RPMI8226 (cell line): ENCODE measurements at places on chromosomes 1 and 21.

DNA sequence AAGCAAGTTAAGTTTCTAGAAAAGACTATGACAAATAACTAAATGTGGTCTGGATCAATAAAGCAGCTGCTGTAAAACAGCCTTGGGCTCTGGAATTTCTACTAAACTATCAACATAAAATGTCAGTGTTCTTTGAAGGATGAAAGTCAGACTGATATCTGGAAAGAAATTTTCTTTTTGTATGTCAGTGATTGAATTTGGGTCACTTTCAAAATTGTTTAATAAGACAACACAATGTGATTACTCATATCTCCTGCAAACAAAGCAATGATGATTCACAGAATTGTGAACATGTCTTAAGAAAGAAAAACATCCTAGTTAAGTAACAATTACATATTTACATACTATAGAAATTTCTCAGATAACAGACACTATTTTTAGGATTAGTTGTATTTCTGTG, 826.4 kb downstream of the PLA2G4A start:
- no peak for DNase-seq

DNA sequence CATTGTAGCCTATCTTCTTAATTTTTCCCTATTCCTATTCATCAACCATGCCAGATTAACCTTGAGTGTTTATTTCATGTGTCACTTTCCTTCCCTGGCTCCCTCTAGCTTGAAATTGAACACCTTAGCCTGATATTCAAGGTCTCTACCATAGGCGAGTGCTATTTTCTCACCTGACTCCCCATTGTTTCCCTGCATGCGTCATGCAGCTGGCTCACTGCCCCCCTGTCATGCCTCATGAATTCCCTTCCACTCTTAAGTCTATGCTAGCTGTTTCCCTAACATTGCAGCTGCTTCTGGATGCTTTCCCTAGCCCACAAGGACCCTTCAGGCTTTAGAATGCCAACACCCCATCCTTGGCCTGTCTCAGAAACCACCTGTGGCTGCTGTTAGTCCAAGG, 56.7 kb upstream of the CD1D start:
- DNase-seq = no peak

GRCh38 chr1:244209955-244210354, 158.9 kb downstream of the ZBTB18 start:
- no peak for DNase-seq

DNA sequence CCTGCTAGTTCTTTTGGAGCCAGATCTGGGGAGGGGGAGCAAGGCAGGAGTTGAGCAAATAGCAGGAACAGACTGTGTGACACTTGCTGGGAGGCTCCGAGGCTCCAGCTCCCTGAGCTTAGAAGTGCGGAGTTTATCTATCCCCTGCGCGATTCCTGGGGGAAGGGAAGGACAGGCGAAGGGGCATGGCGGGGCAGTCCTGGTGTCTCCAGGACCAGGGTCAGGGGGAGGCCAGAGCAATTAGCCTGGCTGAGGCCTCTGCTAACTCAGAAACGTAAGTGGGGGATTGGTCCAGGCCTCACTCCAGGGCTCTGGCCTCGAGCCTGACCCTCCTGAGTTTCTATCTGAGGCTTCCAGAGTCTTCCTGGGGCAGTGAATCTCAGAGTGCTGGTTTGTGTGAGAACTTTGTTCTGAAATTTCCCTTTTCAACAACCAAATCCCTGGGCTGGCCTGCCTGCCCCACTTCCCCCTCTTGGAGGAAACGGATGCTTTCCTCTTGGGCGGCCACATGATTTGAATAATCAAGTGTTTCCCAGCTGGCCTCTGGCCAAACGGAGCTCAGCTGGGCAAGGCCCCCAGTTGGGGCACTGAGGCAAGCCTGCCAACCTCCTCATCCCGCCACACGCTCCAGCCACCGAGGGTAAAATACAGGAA, 15.6 kb downstream of the ALPL start:
- DNase-seq = no peak

DNA sequence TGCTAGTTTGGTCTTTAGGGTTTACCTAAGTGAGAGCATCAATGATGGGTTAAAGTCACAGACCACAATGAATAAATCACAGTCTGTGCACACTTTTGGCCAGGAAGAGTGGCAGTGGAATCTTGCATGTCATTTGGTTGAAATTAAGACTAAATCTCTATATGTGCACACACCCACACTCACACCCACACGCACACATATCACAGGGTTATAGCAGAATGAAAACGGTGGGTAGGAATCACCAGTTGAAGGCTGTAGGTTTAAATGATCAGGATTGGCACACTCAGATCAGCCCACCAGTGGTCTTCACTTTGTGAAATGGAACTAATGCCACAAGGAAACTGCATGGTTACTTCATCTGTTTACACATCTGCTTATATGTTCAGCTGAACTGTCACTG, 97.6 kb upstream of the ADAR start:
- no peak for DNase-seq

DNA sequence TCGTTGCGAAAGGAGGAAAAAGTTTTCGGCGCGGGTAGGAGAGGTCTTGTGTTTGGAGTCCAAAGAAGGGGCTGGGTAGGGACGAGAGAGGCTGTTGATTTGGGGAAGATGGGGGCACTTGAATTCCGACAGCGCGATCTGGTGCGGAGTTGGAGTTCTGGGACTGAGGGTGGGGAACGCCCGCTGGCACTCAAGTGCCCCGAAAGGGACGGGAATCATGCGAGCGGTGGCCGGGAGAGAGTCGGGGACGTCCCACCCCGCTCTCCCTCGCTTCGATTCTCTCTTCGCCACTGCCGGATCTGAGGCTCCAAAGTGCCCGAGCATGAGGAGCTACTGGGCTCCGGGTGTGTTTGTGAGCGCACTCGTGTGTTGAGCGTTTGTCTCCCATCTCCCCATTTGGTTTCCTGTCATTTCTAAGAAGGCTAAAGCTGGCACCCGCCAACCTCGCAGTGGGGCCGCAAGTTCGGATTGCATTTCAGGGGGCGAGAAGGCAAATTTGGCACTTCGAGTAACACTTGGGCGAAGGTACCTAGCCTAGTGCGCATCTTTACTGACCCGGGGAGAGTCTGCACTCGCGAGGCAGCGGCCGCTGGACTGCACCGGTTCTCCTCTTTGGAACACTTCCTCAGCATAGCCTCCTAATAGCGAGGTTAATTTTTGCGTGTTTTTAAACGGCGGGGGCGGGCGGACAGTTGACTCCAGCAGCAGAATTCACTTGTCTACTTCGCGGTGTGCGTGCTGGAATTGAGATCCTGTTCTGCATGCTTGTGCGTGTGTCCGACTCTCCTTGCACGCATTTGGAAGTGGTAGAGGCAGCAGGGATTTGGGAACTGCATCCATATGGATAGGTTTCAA, 1.2 kb downstream of the CHRM3 start:
- DNase-seq = peak; percentile 62

GRCh38 chr1:10530281-10530740, 55.6 kb downstream of the PEX14 start:
- DNase-seq = no peak

DNA sequence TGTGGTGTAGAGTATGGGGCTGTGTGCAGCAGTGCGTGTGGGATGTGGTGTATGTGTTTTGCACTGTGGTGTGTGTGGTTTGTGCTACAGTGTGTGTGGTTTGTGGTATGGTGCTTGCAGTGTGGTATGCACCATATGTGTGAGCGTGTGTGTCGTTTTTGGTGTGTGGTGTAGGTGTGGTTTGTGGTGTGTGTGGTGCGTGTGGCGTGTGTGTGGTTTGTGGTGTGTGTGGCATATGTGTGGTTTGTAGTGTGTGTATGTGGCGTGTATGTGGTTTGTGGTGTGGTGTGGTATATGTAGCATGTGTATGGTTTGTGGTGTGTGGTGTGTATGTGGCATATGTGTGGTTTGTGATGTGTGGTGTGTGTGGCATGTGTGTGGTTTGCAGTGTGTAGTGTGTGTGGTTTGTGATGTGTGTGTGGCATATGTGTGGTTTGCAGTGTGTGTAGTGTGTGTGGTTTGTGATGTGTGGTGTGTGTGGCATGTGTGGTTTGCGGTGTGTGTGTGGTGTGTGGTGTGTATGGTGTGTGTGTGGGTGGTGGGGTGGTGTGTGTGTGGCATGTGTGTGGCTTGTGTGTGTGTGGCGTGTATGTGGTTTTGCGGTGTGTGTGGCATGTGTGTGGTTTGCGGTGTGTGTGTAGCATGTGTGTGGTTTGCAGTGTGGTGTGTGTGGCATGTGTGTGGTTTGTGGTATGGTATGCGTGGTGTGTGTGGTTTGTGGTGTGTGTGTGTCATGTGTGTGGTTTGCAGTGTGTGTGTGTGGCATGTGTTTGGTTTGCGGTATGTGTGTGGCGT, 53.5 kb upstream of the TRAPPC10 start:
- DNase-seq = no peak

- DNase-seq = no peak
Measured at GRCh38 chr1:23589585-23589986, 30.3 kb upstream of the ID3 start.

- no peak for DNase-seq
Measured at GRCh38 chr1:214417545-214418210, 133.7 kb downstream of the PTPN14 start.

- DNase-seq = no peak
Measured at GRCh38 chr1:184641894-184642293, 112.8 kb downstream of the EDEM3 start.

GRCh38 chr1:34763142-34763781, 3.7 kb downstream of the GJB4 start:
- no peak for DNase-seq

- no peak for DNase-seq
Measured at GRCh38 chr1:247077213-247077612, 1.4 kb downstream of the ZNF670 start.

DNA sequence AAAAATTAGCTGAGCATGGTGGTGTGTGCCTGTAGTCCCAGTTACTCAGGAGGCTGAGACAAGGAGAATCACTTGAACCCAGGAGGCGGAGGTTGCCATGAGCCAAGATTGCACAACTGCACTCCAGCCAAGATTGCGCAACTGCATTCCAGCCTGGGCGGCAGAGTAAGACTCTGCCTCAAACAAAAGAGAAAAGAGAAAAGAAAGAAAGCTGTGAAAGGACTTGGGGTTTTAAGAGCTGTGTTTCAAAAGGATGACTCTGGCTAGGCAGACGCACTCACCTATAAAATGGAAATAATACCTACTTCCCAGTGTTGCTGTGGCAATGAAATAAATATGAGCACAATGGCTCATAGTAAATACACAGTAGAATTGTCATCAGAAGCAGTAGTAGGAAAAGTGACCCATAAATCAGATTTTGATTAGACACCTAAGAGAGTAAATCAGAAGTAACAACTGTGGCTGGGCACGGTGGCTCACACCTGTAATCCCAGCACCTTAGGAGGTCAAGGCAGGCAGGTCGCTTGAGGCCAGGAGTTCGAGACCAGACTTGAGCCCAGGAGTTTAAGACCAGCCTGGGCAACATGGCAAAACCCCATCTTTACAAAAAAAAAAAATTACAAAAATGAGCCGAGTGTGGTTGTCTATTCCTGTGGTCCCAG, 45.9 kb upstream of the PUM1 start:
- no peak for DNase-seq

GRCh38 chr1:63713627-63714481, 60.0 kb upstream of the ROR1 start:
- peak; percentile 90 for DNase-seq

GRCh38 chr21:31258073-31258472, 86.0 kb downstream of the TIAM1 start:
- no peak for DNase-seq

- DNase-seq = no peak
Measured at GRCh38 chr1:235127203-235127602, 1.4 kb downstream of the TOMM20 start.

GRCh38 chr1:199550199-199551065, 477.1 kb upstream of the NR5A2 start:
- no peak for DNase-seq

- DNase-seq = peak; percentile 56
Measured at GRCh38 chr1:161139766-161140165, 7.3 kb upstream of the DEDD start.

DNA sequence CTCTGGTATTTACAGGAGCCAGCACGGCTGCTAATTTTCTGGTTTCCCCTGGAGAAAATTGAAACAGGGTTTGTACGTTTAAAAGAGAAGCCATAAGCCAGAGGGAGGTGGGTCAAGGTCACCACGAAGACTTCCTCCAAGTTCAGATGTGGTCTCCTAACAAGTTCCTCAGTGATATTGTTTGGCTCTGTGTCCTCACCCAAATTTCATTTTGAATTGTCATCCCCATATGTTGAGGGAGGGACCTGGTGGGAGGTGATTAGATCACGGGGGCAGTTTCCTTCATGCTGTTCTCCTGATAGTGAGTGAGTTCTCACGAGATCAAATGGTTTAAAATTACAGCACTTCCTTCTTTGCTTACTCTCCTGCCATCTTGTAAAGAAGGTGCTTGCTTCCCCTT, 295.4 kb upstream of the DAB1 start:
- DNase-seq = no peak

DNA sequence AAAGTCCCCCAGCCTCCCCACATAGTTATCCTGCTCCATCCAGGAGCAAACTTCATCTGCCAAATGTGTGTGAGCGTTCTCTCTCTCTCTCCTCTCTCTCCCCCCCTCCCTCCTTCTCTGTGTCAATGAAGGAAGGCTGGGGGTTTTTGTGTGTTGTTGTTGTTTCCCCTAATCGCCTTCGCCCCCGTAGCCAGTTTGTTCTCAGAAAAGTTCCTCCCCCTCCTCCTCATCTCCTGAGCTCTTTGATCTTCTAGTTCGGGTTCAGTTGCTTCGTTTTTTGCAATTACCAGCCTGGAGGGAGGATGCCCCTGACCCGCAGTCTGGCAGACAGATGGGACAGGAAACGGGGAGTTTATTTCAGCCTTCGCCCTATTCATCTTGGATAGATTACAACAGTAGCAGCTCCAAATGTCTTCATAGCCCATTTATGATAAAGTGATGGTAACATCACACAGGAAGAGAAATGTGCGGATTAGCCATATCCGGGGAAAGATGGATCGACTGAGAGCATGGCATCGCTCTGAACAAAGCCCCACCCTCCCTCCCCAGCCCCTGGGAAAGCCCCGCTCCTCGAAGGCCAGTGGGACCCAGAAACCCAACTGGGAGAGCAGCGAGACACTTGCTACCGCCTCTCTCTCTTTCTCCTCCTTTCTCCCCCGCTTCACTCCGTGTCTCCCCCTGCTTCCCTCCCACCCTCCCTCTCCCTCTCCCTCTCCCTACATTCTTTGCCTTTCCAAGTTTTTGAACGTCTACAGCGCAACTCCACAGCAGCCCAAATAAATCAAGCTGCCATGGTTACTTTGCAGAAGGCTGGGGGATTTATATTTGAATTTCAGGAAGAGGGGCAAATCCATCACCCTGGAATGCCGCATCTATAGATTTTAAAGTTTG, 139.7 kb upstream of the ARHGEF16 start:
- no peak for DNase-seq

DNA sequence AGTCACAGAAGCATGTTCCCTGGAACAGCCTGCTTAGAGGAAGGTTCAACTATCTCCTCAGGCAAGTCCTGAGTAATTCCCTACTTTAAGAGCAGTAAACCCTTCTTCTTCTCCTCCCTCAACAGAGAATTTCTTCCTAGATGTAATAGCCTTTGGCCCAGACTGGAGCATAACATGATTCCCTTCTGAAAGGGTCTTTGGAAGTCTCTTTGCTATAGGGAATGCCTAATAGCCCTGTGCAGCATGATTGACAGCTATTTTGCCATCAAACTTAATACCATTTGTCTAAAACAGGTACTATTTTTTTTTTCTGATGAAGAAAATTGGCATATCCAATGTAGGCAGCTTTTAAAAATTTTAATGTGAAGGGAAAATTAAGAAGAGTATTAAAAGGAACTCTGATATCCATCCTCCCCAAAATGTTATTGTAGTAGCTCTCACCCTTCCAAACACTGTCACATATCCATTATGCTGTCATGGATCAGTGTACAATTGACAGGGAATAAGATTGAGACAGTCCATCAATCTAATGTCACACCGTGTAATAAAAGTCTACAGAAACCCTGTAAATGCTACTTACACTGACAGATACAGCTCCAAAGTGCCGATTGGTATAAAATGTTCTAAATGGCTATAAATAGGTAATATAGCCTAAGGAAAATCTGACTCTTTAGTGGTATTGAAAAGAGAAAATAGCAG, 884.6 kb downstream of the TTLL7 start:
- DNase-seq = no peak
